Erythroblast (primary cell): ENCODE measurements at places on chromosomes 11 and 22.

- DNase-seq: no peak
Observed at GRCh38 chr22:26168330-26168851, 871 bp upstream of the SEZ6L start.

GRCh38 chr11:125464270-125464662 is 31.8 kb downstream of the FEZ1 start:
- no peak for DNase-seq

GRCh38 chr11:129950101-129951091 is 52.2 kb downstream of the PRDM10 start:
- DNase-seq: peak; percentile 61

DNA sequence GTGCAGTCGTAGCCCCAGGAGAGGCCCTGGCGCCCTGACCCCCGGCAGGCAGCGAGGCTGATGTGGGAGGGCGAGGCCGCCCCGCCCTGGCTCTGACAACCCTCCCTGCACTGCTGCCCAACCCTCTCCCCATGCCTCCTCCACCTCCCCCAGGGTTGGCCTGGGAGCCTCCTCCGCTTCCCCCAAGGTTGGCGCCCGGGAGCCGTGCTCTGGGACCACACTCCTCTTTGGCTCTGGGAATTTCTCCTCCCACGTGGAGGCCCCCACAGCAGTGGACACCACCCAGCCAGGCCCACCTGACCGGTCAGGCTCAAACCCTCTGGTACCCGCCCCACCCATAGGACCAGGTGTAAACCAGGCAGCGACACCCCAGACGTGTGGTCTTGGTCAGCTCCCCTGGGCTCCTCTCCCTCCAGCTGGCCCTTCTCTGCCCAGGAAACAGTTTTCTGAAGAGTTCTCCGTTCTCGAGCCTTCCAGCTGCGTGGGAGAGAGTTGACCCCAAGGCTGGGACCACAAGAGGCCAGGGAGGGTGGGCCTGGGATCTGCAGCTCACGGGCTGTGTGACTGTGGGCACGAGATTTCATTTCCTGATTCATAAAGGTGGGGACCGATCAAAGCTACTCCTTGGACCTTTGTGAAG is 39.5 kb upstream of the BRSK2 start:
- DNase-seq: no peak

GRCh38 chr11:2674658-2675131 is 25.1 kb downstream of the KCNQ1OT1 start:
- DNase-seq: no peak

GRCh38 chr11:7584910-7585309 is 71.1 kb downstream of the PPFIBP2 start:
- no peak for DNase-seq

DNA sequence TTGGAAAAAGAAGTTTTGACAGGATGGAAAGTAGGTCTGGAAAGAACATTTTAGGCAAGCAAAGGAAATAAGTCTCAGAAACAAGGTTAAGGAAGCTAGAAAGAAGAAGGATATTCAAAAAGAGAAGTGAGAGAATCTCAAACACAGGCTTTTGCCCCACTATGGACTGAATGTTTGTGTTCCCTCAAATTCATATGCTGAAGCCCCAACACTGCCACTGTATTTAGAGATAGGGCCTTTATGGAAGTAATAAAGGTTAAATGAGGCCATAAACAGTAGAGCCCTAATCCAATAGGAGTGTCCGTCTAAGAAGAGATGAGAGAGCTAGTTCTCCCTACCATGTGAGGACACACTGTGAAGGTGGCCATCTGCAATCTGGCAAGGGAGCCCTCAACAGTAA is 20.6 kb upstream of the RPS13 start:
- no peak for DNase-seq

DNA sequence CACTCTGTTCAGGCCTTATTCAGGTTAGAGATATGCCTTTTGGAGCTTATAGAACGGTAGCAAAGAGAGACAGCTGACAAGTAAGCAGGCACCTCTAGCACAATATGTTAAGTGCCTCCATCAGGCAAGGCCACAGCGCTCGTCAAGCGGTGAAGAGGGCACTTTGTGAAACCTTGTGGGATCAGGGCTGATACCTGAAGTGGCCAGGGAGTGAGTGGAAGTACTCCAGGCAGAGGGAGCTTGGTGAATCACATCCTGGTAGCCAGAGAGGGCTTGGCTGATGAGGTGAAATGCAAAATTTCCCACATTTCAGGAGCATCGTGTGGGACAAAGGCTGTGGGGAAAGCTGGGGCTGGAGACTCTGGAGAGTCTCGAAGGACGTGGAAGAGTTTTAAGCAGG is 87.4 kb downstream of the PKNOX2 start:
- no peak for DNase-seq

DNA sequence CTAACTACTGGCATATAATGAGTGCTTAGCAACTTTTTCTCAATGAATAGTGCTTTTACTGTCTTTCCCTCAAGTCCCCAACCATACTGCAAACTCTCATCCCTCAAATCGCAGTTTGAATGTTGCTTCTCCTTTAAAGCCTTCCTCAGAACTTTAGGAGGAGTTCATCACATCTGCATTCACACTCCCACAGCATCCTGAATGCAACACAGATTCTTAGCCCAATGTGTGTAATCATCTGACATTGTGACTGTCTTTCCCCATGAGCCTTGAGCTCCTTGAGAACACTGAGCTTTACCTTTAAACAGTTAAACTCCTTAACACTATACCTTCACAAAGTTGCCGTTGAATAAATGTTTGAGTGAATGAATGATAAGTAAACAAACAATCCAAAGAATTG is 81.7 kb upstream of the FAM181B start:
- no peak for DNase-seq

- DNase-seq: no peak
Observed at GRCh38 chr11:95242845-95243605, 12.0 kb upstream of the SESN3 start.

DNA sequence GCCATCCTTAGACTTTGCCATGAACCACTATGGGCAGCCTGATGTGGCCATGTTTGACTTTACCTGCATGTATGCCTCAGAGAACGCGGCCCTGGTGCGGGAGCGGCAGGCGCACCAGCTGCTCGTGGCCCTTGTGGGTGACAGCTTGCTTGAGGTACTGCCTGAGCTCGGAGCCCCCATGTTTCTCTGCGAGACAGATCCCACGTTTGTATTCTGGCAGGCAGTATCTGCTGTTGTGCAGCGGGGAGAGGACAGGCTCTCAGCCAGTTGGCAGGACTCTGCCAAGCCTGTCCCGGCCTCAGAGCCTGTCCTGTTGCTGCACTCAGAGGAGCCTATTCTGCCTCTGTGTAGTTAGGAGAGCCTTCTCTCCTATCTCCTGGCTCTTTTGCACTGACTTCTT is 109.9 kb downstream of the MICAL2 start:
- DNase-seq: no peak

DNA sequence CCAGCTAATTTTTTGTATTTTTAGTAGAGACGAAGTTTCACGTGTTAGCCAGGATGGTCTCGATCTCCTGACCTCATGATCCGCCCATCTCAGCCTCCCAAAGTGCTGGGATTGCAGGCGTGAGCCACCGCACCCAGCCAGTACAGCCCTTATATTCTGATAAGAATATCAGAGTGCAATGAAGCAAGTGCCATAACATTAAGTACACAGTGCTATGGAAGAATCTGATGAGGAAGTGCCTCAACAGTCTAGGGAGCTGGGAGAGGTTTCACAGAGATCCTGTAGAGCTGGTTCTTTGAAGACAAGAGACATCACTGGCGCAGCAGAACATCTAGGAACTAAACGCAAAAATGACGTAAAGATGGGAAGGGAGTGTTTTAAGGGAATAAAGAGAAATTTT is 2.1 kb downstream of the RTCB start:
- no peak for DNase-seq

GRCh38 chr22:37994049-37994448 is 9.7 kb upstream of the SOX10 start:
- DNase-seq: no peak

DNA sequence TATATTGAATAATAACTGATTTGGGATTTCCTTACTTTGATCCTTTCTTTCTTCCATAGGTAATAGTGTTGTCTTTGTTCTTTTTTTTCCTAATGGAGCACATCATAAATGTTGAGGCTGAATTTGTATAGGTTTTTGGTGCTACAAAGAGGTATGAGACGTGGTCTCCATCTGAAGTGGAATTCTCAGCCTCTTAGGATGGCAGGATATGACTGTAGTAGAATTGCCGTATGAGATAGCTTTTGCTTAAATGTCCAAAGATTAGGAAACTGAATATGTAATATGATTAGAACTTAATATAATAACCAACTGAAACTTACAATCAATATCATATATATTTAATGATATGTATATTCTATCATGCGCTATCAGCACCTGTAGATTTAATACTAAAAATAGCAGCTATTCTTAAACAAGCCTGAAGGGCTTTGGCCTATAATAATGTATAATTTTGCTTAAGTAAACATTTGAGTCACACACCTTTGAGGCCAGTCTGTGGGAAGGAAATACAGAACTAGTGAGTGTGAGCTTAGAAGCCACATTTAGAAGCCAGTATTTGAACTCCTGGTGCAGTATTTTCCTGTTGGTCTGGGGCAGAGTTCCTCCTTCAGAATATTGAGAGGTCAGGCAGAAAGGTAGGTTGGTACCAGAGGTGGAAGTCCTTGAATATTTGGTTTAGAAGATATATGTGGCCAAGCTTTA is 62.6 kb downstream of the SWAP70 start:
- DNase-seq: no peak

DNA sequence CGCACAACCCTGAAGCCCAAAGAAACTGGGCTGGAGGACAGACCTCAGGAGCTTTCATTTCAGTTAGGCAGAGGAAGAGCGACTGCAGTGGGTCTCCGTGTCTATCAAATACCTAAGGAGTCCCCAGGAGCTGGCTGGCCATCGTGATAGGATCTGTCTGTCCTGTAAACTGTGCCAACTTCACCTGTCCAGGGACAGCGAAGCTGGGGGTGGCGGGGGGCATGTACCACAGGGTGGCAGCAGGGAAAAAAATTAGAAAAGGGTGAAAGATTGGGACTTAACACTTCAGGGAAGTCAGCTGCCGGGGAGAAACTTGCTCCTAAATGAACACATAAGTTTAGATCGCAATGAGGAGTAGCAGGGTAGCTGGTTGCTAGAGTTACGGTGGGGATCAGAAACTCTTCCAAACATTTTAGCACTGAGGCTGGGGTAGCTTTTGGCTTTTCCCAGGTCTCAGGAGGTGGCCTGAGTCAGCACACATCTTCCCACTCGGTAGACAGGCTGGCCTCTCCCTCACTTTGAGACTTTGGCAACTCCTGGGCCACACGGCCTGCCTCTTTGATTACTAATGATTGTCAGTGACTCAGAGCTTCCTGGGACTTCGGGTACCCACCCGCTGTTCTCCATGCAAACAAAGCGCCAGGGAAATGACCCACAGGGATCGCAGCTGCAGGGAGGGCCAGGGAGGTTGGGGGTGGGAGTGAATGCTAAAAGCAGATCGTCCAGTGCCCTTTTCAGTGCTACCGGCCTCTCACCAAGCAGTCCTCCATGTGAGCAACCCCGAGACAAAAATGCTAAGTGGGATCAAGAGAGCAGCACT is 2.9 kb upstream of the MTFP1 start:
- peak; percentile 79 for DNase-seq

DNA sequence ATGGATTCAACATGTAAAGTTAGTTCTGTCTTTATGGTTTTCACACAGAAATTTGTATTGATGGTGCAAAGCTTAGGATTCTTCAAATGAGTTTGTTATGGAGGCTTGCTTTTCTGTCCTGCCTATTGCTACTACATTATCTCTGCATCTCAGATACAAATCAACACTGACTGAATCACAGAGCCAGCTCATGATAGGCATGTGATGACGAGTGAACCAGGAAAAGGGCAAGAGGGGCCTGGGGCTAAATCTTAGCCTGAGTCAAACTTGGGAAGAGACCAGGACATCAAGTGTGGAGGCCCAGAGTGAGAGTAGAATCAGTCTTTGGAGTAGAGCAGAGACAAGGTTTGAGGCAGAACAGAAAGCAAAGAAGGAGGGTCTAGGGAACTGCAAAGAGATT is 107.1 kb upstream of the CD44 start:
- peak; percentile 21 for DNase-seq

DNA sequence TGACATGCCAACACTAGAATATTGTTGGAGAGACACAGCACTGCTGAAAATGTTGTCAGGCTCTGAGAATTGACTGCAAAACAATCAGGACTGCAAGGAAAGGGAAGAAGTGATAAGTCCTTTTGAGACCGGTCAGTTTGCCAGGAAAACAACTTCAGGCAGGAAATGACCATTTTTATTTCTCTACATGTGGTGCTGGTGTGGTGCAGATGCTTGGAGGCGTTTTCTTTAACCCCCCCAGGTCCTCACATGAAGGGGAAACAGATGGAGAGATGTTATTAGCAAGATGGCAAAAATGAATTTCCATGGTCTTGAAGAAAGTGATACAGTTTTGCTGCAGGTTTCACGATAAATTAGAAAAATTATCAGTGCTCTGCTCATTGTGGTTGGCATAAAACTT is 5.7 kb downstream of the AP2A2 start:
- DNase-seq: no peak

GRCh38 chr11:17771415-17771814 is 36.8 kb downstream of the KCNC1 start:
- DNase-seq: no peak

DNA sequence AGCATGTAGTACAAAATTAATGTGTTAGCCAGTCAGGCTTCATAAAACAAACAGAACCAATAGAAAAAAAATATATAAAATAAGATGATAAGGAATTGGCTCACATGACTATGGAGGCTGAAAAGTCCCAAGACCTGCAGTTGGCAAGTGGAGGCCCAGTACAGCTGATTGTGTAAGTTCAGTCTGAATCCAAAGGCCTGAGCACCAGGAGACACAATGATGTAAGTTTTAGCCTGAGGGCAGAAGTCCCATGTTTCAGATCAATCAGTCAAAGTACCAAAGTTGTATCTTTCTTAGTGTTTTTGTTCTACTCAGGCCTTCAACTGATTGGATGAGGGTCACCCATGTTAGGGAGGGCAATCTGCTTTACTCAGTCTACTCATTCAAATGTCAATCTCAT is 14.3 kb upstream of the OR10D3 start:
- DNase-seq: no peak

DNA sequence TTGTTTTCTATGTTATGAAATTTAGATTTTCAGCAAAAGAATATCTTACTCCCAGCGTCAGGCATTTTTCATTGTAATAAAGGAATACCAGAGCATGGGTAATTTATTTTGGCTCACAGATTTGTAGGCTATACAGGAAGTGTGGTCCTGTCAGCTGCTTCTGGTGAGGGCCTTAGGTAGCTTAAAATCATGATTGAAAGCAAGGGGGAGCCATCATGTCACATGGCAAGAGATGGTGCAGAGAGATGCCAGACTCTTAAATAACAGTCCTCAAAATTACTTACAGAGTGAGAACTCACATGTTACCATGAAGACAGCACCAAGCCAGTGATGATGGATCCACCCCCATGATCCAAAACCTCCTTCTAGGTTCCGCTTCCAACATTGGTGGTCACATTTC is 825.0 kb upstream of the CHORDC1 start:
- no peak for DNase-seq

DNA sequence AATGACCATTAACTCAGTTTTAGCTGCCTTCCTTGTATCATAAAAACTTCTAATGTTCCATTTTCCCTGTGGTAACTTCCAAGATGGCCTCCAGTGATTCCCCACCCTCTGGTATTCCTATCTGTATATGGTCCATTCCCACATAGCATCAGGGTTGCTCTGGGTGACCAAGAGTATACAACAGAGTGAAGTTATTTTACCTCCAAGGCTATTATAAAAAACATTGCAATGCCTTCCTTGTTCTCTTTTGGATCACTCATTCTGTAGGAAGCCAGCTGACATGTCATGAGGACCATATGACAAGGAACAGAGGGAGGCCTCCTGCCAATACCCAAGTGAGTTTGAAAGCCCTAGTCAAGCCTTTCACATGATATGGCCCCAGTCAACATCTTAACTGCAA is 30.1 kb downstream of the ZNF280B start:
- DNase-seq: no peak
